ENCODE measurements at places on chromosomes 1 and 21. TPM values are rescaled to one million over a fixed set of nuclear protein-coding genes. Genes with fewer than 3 reads are reported as not detected.
A peak's percentile ranks its signal among the peaks of the same experiment; 100 is the strongest.

Gene CFHR3
- total RNA-seq, result 1.7 TPM

Gene AXDND1
- not detected for total RNA-seq

Gene CNKSR1
- 13.3 TPM for total RNA-seq

Gene PTPN14
- total RNA-seq, result 17.9 TPM

GRCh38 chr1:164609089-164609488 is 50.1 kb downstream of the PBX1 start:
- DNase-seq, result no peak

GRCh38 chr21:38765056-38765455 is 40.7 kb upstream of the ETS2 start:
- no peak for DNase-seq

DNA sequence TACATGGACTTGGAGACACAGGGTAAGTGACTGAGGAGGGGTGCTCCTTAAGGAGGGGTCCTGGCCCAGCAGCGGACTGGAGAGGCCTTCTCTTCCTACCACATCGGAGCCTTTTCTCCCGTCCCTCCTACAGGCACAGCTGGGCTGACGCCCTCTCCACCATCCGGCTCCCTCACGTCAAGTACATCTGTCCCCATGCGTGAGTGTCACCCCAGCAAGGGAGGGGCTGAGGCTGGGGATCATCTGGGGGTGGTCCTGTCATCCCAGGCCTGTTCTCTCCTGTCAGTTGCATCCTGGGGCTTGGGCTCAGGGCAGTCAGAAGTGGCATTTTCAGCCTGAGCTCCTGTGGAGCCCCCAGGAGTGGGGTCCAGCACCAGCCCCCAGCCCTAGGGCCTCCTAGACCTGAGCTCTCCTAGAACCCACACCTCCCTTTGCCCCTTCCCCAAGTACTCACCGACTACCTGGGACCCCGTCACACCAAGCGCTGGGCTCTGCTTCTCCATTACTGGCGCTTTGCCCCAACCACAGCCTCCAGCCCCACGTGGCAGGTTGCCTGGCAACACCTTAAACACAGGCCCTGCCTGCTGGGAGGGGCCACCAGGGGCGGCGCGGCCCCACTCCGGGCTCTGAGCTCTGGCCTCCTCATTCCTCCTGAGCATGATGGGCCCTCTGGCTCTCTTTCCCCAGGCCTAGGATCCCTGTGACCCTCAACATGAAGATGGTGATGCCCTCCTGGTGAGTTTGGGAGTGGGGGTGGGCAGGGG is 2.3 kb downstream of the LYPLA2 start:
- DNase-seq, result peak; percentile 59

GRCh38 chr1:64184003-64184440 is 19.4 kb upstream of the UBE2U start:
- DNase-seq, result no peak

- peak; percentile 43 for DNase-seq
Measured at GRCh38 chr1:89519779-89520358, 4.8 kb upstream of the LRRC8B start.
